ENCODE measurements at places on chromosomes 6 and 20.

GRCh38 chr6:45738057-45738455, 277.6 kb downstream of the CLIC5 start:
- DNase-seq: no peak

- no peak for DNase-seq
These were observed 228.0 kb upstream of the FAM83B start for GRCh38 chr6:54618572-54618971.

GRCh38 chr6:109458774-109459531, 3.4 kb upstream of the MICAL1 start:
- DNase-seq: no peak

DNA sequence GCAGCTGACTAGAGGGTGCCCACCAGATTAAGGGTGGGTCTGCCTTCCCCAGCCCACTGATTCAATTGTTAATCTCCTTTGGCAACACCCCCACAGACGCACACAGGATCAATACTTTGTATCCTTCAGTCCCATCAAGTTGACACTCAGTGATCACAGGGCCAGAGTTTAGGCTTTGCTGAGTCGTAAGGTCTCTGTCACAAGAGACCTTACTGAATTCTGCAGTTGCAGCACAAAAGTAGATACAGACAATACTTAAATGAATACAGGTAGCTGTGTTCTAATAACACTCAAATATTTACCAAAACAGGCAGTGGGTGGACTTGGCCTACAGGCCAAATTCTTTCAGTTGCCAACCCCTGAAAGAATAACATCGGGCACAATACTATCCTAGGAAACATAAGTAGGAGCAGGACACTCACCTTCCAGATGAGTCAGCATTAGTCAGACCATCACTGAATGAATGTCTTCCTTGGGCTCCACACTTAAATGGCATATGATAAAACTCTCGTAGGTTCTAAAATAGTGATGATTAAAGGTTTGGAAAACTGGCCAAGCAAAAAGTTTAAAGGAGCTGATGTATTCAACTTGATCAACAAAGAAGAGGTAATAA, 190.0 kb downstream of the UBE3D start:
- DNase-seq: peak; percentile 62

DNA sequence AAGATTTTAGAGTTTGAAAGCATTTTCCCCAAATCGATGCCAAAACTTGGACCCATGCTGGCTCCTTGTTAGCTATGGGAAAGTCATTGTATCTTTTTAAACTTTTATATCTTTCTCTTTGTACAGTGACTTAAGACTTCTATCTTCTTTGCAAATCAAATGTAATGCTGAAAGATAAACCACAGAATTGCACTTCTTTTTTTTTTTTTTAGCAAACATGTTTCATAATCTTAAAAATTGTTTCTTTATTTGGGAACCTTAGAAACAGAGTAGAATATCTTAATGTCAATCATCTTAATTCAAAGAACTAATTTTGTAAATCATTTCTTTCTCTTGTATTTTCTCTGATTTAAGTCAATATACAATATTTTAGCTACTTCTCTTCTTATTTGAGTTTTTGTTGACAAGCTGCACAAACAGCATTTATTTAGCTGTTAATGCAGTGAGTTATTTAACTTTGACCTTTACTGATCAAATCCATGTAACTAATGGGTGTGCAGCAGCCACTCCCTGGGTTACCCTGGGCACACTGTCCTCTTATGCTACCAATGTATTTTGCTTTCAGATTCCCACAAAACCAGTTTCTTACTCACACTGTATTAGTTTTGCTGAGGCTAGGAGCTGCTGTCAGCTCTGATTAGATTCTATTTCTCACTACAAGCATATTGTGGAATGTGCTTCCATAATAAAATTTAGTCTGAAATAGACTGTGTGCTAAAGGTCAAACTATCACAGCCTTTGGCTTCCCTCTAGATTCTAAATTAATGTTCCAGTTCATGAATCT, 279.6 kb downstream of the ADGB start:
- no peak for DNase-seq

DNA sequence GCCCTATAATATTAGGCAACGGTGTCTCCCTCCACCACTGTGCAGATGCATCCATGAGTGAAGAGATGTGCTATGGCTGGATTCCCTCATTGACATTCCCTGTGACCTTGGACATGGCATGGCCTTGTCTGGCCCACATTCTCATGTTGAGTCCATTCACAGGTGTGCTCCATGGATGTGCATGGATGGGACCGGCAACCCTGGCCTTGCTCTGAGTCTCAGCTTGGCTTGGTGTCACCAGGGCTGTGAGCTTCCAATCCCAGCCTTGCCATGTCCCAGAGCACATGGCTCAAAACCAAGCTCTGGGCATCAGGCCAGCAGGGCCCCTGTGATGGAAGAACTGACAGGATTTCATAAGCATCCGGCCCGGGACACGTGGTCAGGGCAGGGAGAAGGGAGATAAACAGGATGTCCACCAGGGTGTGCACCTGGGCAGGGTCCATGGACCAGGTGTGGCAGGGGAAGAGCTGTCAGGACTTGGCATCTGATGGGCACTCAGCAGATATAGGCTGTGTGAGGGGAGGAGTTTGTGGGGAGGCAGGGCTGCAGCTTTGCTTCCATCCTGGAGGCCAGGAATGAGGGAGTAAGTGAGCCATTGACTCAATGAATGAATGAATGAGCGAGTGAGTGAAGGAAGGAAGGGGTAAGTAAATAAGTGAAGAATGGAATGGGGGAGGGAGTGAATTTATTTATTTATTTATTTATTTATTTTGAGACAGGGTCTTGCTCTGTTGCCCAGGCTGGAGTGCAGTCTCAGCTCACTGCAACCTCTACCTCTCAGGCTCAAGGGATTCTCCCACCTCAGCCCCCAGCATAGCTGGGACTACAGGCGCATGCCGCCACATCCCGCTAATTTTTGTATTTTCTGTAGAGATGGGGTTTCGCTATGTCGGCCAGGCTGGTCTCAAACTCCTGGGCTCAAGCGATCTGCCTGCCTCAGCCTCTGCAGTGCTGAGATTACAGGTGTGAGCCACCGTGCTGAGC, 15.7 kb downstream of the NRSN2 start:
- peak; percentile 86 for DNase-seq

DNA sequence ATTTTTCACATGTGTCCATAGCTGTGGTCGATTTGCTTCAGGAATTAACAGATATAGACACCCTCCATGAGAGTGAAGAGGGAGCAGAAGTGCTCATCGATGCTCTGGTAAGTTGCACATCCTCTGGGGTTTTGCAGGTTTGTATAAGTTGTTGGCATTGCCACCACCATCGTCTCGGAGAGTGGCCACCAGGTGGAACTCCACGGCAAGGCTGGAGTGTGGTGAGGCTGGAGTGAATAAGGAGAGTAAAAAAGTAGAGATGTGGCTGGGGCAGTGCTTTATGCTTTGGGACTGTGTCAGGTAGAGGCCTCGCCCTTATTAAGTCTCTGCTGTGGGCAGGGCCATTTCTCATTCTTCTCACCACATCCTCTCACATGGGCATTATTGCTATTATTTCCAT, 63.7 kb downstream of the CTNNBL1 start:
- no peak for DNase-seq

DNA sequence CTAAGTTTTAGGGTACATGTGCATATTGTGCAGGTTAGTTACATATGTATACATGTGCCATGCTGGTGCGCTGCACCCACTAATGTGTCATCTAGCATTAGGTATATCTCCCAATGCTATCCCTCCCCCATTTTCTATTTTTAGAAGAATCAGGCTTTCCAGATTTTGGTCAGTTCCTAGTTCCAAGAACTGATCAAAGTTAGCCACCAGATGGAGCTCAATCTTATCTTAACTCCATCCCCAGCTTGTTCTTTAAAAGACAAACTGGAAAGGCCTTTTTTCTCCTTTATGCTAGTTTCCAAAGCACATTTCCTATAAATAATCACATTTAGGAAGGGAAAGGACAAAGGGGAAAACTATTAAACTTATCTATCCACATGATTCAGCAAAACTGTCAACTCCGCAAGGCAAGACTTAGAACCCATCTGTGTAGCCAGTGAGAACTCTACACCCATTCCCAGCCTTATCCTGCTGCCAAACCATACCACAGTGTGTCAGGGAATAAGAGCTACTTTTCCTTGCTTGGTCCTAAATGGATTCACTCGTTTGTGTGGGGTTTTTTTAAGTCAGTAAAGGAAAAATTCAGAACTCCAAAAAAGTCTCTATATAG, 22.8 kb upstream of the KHDC1 start:
- no peak for DNase-seq

- no peak for DNase-seq
These were observed 596.8 kb upstream of the JAG1 start for GRCh38 chr20:11270566-11270965.

- DNase-seq: no peak
These were observed 482.7 kb upstream of the JARID2 start for GRCh38 chr6:14763139-14763538.

- DNase-seq: no peak
These were observed 597.1 kb downstream of the KIF16B start for GRCh38 chr20:15976047-15976736.

GRCh38 chr6:7338031-7338430, 25.0 kb upstream of the SSR1 start:
- no peak for DNase-seq

DNA sequence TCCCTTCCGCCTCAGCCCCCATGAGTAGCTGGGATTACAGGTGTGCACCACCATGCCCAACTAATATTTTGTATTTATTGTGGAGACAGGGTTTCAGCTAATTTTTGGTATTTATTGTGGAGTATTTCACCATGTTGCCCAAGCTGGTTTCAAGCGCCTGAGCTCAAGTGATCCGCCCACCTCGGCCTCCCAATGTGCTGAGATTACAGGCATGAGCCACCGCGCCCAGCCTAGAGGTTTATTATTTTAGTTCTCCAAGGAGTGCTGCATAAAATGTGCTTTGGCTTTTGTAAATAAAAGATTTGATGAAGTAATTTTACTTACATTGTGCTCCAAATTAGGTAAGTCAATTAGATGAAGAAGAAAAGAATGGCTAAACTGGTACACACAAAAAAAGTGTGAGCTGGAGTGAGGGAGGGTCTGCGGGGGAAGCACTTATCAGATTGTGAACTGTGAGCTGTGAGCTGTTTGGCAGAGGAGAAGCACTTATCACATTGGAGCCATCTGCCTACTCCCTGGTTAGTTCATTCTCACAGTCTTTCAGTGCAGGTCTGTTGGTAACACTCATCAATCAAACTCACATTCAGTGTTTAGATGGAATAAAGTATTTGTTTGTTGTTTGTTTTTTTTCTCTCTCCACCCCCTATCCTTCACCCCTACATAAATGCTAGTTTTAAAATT, 398.0 kb downstream of the EPHA7 start:
- DNase-seq: no peak

DNA sequence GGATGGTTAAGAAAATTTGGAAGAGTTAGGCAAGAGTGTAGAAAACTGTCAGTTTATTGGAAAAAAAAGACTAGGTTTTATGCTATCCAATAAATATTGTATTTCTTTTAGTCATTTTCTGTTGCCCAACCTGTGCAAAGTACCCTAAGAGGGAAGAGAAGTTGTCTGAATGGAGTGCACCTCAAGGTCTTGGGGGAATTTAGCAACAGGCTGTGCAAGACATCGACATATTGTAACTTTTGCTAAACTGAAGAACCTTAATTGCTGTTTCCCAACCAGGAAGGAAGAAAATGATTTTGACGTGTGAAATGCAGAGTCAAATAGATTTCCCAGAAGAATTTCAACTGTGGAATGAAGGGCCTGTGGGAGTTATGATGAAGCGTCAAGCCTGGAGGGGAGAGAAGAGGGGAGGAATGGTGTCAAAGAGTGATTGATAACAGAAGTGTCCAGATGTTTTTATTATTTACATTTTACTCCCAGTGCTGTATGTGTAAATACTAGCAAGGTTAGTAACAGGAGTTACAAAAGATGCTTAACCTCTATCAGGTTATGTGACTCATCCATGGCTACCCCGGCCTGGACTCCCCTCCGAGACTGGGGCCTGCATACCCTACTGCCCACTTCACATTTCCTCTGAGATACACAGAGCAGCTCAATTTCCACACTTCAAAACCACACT, 246.8 kb downstream of the MYLK4 start:
- DNase-seq: no peak

GRCh38 chr6:151962246-151962846, 154.9 kb downstream of the ESR1 start:
- peak; percentile 15 for DNase-seq

- no peak for DNase-seq
These were observed 112.0 kb upstream of the SRSF6 start for GRCh38 chr20:43345676-43346075.

DNA sequence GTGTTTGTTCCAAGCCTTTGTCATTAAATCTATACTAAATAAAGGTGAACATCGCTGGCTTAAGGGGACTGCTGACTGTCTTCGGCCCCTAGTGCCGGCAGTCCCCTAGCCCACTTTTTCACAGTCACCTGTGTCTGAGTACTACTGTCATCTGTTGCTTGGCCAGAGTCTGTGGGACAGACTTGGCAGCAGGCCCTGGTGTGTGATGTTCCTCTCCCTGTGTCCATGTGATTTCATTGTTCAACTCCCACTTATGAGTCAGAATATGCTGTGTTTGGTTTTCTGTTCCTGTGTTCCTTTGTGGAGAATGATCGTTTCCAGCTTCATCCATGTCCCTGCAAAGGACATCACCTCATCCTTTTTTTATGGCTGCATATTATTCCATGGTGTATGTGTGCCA, 133.4 kb downstream of the HAO1 start:
- no peak for DNase-seq

DNA sequence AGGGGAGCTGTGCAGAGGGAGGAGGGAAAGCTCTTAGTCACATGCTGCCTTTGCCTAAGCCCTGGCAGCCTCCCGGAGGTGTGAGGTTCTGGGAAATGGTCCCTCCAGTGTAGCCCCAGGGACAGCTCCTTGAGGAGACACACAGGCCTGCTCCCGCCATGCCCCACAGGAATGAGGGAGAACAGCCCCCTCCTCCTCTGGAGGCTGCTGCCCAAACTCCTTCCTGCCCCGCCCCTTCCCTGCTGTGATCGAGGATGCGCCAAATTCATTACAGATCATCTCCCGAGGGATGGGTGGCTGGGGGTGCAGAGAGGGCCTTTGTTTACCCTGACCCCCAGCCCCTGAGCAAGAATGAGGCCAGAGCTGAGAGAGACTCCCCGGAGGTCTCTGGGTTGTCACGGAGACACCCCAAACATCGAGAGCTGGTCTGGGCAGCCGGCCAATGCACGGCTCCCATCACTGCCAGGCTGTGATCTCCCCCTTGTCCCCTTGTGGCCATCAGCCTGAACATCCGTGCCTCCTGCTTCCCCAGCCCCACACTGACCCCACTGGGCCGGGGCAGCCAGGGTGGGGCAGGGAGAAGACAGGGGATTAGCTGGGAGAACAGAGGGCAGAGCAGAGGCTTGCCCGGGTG, 8.4 kb downstream of the CYP21A2 start:
- DNase-seq: no peak

Data from HS-27A (cell line).